Stimulated activated CD4-positive, alpha-beta T cell treated with anti-CD3 and anti-CD28 coated beads, Interleukin-1b, Interleukin-23, amount 100 ng/mL, for 4 hours (primary cell): ENCODE measurements at places on chromosomes 2 and 18.

GRCh38 chr2:149729586-149729985, 142.0 kb upstream of the MMADHC start:
- no peak for DNase-seq

DNA sequence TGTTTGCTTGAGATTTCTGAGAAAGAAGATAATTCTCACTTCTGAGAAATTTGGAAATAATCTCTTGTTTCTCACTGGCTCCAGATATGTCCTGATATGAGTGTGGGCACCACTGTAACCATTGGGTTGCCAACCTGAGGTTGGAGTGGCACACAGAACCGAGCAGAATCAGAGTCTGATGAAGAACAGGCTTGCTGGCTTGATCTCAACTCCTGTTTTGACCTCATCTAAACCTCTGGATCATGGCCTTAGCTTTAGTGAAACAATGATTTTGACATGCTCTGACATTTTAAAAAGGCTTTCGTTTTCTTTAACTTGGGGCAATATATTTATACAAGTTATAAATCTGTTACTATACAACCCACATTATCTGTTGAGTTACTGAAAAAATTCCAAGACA, 548.0 kb downstream of the IRS1 start:
- no peak for DNase-seq

DNA sequence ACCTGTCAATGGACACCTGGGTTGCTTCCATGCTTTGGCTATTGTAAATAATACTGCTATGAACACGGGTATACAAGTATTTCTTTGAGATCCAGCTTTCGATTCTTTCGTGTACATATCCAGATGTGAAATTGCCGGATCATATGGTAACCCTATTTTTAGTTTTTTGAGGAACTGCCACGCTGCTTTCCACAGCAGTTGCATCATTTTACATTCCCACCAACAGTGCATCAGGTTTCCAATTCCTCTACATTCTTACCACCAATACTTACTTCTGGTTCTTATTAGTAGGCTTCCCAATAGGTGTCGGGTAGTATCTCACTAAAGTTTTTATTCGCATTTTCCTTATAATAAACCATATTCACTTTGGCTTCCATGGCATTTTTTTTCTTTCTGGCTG, 69.6 kb downstream of the PID1 start:
- DNase-seq: no peak

DNA sequence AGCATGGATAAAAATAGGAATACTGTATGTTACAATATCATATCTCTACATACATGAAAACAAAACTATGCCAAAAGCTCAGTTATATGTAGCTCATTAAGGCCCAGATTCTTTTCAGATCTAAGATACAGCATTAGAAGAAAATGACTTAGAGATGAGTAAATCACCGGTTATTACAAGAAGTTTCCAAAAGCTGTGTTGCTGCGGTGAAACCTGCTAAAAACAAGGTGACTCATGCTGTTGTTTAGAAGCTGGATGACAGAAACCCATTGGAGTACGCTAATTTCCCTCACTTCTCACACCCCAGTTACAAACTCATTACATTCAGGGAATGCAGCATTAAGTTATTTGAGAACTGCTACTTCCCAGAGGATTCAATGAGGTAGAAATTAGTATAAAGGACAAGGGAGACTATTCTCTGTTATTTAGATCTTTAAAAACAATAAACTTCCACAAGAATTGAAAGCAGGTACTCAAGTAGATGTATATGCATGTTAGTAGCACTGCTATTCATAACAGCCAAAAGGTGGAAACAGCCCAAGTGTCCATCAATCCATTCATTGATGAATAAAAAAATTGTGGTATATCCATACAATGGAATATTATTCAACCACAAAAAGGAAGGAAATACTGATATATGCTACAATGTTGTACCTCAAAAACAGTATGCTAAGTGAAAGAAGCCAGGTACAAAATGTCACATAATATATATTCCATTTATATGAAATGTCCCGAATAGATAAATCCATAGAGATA, 32.6 kb downstream of the RBKS start:
- DNase-seq: no peak

DNA sequence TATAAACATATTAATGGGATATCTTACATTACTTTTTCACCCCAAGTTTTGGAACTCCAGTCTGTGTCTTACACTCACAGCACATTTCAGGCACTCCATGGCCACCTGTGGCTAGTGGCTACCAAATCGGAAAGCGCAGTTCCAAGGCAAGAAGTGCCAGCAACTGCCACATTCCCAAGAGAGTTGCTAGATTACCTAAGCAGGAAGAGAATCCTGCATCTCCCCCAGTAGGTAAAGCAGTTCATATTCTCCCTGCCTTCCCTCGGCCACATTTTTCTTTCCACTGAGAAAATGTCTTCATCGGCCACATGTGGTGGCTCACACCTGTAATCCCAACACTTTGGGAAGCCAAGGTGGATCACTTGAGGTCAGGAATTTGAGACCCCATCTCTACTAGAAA, 62.8 kb downstream of the MEX3C start:
- DNase-seq: no peak

DNA sequence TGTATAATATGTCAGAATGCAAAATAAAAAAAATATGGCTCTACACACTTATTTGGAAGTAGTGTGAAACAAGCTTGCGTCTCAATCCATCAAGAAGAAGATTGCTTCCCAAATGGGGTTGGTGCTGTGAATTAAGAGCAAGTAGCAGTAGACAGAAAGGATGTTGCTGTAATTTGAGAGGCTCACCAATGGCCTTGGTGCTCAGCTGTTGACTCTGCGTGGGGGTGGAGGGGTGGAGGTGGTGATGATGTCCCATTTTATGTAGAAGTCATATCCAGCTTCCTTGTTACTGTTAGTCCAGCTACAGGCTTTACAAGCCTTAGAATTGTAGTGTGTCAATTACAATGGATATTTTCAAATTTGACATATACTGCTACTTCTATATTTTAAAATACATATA, 223.4 kb upstream of the RND3 start:
- DNase-seq: no peak

- no peak for DNase-seq
Measured at GRCh38 chr2:47620770-47621437, 162.0 kb upstream of the MSH6 start.

GRCh38 chr2:223870840-223871611, 33.6 kb upstream of the AP1S3 start:
- DNase-seq: no peak
